Activated T-helper 2 cell treated with anti-CD3 and anti-CD28 coated beads, Interferon-gamma antibody, Interleukin-2, Interleukin-4, amounts not matched to agents 10 μg/mL and 5 μg/mL and 100 μg/mL, durations not matched to agents 14 hours and 24 hours and 36 hours (primary cell): ENCODE measurements at places on chromosomes 13 and 19.

GRCh38 chr13:30268673-30269072 is 38.7 kb downstream of the KATNAL1 start:
- H3K27me3 ChIP-seq = no peaks in the 10 kb centered on the region
- no peaks in the 10 kb centered on the region for H3K4me1 ChIP-seq
- no peak overlapping the region for H3K27ac ChIP-seq
- no peak overlapping the region for H3K4me3 ChIP-seq

DNA sequence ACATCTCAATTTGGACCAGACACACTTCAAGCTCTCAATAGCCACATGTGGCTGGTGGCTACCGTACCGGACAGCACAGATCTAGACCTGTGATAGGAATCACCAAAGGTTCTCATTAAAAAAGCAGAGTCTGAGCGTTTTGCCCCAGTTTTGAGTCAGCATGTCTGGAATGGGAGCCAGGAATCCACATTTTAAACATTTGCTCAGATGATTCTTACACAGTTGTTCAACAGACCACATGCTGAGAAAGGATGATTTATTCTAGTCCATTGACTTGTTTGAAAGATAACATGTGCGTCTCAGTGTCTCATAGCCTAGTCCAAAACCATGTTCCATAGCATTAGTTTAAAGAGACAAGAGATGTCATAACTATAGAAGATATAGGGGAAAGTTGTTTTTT is 53.4 kb downstream of the FLT3 start:
- no peak for DNase-seq
- no peak overlapping the region for H3K4me3 ChIP-seq
- no peak overlapping the region for H3K27ac ChIP-seq
- peaks cover 11% of the 10 kb centered on the region for H3K27me3 ChIP-seq
- no peaks in the 10 kb centered on the region for H3K36me3 ChIP-seq

DNA sequence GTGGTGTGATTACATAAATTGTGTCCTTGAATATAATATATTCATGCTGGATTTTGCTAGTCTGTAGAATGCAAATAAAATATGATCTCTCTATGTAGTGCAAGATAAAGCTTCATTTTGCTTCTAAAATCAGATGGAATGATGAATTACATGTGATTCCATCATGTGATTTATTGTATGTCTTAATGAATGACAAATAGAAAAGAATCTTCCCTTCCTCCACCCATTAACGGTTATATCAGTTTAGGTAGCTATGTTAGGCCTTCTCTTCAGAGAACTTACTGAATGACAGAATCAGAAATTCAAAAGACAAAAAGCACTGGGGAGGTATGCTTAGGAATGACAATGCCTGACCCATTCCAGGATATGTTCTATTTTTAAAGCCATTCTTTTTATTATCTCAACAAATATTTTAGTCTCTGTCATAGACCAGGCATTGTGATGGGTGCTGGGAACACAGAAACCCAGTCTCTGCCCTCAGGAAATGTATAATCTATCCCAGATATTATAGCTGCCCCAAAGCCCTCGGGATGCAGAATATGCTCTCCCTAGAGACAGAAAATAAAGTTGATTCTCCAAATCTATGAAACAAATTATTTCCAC is 90.6 kb downstream of the TEX26 start:
- H3K27me3 ChIP-seq = peaks cover 44% of the 10 kb centered on the region
- H3K4me3 ChIP-seq = no peak overlapping the region
- no peaks in the 10 kb centered on the region for H3K36me3 ChIP-seq
- H3K27ac ChIP-seq = no peak overlapping the region

DNA sequence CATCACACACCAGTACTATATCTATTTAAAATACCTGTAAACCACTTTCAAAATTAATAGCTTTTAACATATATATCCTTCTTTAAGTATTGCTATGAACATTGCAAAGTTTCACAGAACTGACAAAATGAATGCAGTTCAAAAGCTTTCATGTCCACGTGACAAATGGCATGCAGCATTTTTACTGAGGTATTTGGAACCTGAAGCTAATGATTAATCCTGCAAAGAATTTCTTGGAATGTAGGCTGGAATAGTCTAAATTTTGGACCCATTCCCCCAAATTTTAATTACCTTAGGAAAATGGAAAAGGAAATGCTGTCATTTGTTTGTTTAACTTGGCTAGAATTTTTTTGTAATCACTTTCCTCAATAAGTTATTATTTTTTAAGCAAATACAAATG is 423.8 kb upstream of the GPC6 start:
- H3K4me3 ChIP-seq = no peak overlapping the region
- DNase-seq = no peak
- H3K4me1 ChIP-seq = peaks cover 2% of the 10 kb centered on the region
- no peak overlapping the region for H3K27ac ChIP-seq
- H3K27me3 ChIP-seq = no peaks in the 10 kb centered on the region

DNA sequence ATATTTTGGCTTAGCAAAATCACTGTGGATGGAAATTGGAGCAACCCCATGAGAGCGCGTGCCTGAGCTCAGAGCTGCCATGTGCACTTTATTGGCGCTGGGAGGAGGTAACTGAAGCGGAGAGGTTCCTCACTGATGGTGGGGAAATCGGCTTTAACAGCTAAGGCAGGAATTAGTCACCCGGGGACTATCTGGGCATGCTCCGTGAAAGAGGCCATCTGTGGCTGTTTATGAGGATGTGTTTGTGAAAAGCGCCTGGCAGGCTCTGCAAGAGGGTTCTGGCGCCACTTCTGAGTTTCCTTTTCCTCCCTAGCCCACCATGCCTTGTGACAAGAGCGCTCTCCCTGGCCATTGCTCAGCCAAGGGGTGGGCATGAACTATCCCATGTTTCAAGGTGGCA is 815.6 kb downstream of the UQCRFS1 start:
- H3K27ac ChIP-seq = no peak overlapping the region
- no peaks in the 10 kb centered on the region for H3K27me3 ChIP-seq
- H3K4me1 ChIP-seq = peaks cover 13% of the 10 kb centered on the region
- H3K4me3 ChIP-seq = no peak overlapping the region

DNA sequence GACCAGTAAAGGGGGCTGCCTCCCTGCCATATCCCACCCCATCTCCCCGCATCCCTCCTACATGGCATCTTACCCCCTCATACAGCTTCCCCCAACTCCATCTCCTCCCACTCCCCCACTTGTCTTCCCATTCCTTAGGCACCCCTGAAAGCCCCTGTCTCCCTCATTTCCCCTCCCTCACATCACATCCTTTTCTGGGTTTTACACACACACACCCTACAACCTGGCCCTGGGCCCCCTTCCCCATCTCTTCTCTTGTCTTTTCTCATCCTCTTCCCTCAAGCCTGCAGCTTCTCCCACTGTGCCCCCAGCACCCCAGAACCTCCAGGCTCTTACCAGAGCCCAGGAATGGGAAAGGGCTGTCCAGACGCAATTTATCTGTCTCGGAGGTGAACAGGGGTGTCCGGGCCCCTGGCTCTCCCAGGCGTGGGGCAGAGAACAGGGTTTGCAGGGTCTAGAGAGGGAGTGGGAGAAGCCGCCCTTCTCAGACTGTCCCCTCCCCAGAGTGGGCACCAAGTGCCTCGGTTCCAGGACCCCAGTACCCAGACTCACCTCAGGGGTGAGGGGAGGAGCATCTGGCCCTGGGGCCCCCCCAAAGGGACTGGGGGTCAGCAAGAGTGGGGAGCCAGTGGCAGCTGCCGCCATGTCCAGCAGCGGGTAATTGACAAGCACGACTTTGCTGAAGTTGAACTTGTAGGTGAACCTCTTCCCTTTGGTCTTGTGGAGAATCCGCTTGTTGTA is 19.4 kb downstream of the ERFL start:
- H3K27ac ChIP-seq = no peak overlapping the region
- no peak overlapping the region for H3K4me3 ChIP-seq
- H3K27me3 ChIP-seq = peaks cover 23% of the 10 kb centered on the region
- H3K36me3 ChIP-seq = peaks cover 53% of the 10 kb centered on the region

DNA sequence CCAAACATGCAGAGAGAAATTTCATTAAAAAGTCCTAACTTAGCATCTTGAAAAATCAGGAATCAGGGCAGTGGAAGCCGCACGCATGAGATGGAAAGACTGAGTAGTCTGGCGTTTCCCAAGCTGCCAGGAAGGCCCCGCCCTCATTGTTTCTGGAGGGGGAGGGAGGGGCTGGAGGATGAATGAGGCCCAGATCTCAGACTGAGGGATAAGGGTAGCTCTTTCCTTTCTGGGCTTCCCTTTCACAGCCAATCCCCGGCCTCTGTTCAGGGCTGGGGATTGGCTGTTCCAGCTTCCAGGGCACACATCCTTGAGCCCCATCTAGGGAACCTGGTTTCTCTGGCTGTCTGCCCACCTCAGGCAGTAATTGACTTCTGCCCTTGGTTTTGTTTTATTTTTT is 7.3 kb downstream of the C19orf53 start:
- no peak overlapping the region for H3K27ac ChIP-seq
- no peaks in the 10 kb centered on the region for H3K27me3 ChIP-seq
- peaks cover 27% of the 10 kb centered on the region for H3K36me3 ChIP-seq
- no peak for DNase-seq

DNA sequence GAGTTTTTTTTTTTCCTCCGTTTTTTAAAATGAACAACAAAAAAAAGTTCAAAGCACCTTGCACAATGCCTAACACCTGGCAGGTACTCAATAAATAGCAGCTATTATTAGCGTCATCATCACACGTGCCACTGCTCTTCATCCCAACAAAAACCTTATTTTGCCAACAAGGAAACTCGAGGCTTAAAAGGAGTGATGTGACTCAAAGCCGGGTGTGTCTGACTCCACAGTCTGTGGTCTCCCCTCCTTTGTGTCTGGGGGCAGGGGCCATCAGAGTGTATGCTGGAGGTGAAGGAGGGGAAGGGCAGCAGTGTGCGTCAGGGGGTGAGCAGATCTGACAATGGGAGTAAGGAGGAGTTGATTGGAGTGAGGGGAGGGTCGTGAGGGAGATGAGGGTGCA is 34.1 kb upstream of the POU2F2 start:
- no peaks in the 10 kb centered on the region for H3K4me1 ChIP-seq
- no peak overlapping the region for H3K27ac ChIP-seq
- H3K36me3 ChIP-seq = no peaks in the 10 kb centered on the region
- peaks cover 8% of the 10 kb centered on the region for H3K27me3 ChIP-seq
- DNase-seq = no peak

- H3K36me3 ChIP-seq = no peaks in the 10 kb centered on the region
- DNase-seq = no peak
- H3K27me3 ChIP-seq = no peaks in the 10 kb centered on the region
- H3K27ac ChIP-seq = no peak overlapping the region
Measured at GRCh38 chr19:38915329-38916321, 3.6 kb upstream of the CCER2 start.
